Activated B cell treated with CpG ODN at 0.5 μM for 24 hours (primary cell): ENCODE measurements at places on chromosomes 5 and 9.

DNA sequence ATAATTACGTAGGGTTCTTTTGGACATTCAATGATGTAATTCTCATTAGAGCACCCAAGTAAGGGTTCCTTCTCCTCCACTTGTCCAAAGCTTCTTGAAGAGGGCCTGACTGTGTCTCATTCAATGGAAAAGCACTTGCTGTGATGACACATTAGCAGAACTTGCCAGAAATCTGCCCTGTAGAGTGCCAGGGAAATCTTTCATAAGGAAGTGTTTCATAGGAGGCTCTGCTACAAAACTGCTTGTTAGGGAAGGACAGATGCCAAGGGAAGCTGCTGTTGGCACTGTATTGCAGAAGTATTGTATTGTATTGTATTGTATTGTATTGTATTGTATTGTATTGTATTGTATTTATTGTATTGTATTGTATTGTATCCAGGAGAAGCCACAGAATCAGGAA is 45.5 kb upstream of the MPDZ start:
- no peak overlapping the region for H3K4me3 ChIP-seq
- no peaks in the 10 kb centered on the region for H3K4me1 ChIP-seq
- H3K27me3 ChIP-seq = no peaks in the 10 kb centered on the region

- no peak for DNase-seq
- no peaks in the 10 kb centered on the region for H3K36me3 ChIP-seq
- H3K27ac ChIP-seq = no peak overlapping the region
- no peaks in the 10 kb centered on the region for H3K27me3 ChIP-seq
- peaks cover 12% of the 10 kb centered on the region for H3K4me1 ChIP-seq
These were observed 191.2 kb downstream of the DAB2IP start for GRCh38 chr9:121842612-121842978.

- peaks cover 6% of the 10 kb centered on the region for H3K27me3 ChIP-seq
- DNase-seq = no peak
- H3K27ac ChIP-seq = no peak overlapping the region
- no peaks in the 10 kb centered on the region for H3K36me3 ChIP-seq
- H3K4me3 ChIP-seq = no peak overlapping the region
- H3K4me1 ChIP-seq = no peaks in the 10 kb centered on the region
These were observed 296.3 kb upstream of the SMARCA2 start for GRCh38 chr9:1718836-1719235.

DNA sequence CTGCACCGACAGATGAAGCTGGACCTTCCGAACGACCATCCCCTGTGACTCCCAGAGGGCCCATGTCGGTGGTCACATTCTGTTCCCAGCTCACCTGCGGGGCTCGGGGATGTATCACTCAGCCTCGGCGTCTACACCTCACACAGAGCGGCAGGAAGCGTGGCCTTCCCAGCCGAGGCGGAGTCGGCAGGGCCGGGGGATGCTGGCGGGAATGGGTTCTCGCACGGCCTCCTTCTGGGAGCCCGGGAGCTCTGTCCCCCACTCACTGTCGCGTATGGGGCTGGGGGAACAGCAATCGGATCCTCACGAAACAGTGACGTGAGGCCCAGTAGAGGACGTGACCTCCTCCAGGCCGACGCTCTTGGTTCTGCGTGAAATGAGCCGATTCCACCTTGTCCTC is 20.4 kb downstream of the NACC2 start:
- no peak for DNase-seq
- no peaks in the 10 kb centered on the region for H3K36me3 ChIP-seq
- peaks cover 15% of the 10 kb centered on the region for H3K27me3 ChIP-seq

- no peak for DNase-seq
- H3K27ac ChIP-seq = no peak overlapping the region
- no peaks in the 10 kb centered on the region for H3K4me1 ChIP-seq
- no peak overlapping the region for H3K4me3 ChIP-seq
- H3K36me3 ChIP-seq = no peaks in the 10 kb centered on the region
- H3K27me3 ChIP-seq = peaks cover 30% of the 10 kb centered on the region
These were observed 6.4 kb upstream of the SMIM32 start for GRCh38 chr5:136199408-136199807.

DNA sequence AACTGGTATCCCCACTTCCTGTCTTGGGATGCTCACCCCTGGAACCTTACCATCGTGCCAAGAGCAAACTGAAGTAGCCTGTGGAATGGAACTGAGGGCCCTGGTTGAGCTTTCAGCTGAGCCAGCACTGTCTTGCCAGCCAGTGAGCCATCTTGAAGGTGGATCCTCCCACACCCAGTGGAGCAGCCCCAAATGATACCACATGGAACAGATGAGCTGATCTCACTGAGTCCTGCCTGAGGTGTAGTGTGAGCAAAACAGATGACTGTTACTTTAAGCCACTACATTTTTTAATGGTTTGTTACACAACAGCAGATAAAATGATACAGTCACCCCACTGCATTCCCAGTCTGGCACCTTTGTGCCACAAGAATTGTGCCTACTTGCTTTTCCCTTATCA is 2.2 kb upstream of the PCYOX1L start:
- H3K27ac ChIP-seq = no peak overlapping the region
- no peak overlapping the region for H3K4me3 ChIP-seq
- peaks cover 48% of the 10 kb centered on the region for H3K36me3 ChIP-seq
- no peaks in the 10 kb centered on the region for H3K27me3 ChIP-seq
- DNase-seq = no peak

DNA sequence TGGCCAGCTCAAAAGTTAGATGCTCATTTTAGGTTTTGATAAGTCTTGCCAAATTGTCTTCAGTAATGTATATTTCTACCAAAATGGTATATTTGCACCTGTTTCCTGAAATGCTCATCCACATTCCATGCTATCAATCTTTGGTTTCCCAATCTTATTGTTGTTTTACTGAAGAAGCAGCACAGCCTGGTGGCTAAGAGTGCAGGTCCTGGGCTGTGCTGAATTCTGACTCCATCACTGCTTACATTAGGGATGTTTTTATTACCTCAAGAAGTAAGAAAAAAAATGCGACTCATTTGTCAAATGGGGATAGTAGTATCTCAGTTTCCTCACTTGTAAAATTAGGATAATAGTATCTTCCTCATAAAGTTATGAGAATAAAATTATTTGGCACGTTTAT is 13.6 kb upstream of the S100Z start:
- H3K27me3 ChIP-seq = no peaks in the 10 kb centered on the region
- no peak overlapping the region for H3K27ac ChIP-seq
- H3K4me3 ChIP-seq = no peak overlapping the region
- H3K36me3 ChIP-seq = no peaks in the 10 kb centered on the region
- no peaks in the 10 kb centered on the region for H3K4me1 ChIP-seq
- no peak for DNase-seq

DNA sequence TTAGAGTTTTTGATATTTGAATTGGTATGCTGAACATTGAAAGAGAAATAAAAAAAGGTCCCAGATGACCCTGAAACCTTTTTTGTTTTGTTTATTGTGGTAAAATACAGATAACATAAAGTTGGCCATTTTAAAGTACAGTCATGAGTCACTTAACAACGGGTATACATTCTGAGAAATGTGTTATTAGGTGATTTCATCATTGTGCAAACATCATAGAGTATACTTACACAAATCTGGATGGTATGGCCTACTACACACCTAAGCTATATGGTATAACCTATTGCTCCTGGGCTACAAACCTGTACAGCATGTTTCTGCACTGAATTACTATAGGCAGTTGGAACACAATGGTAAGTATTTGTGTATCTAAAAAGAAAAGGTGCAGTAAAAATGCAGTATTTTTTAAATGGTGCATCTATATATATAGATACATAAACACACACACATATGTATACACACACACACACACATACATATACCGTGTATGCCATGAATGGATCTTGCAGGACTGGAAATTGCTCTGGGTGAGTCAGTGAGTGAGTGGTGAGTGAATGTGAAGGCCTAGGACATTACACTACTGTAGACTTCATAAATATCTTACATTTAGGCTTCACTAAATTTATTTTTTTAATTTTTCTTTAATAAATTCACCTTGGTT is 31.0 kb downstream of the TTC1 start:
- no peak for DNase-seq
- no peaks in the 10 kb centered on the region for H3K27me3 ChIP-seq
- peaks cover 67% of the 10 kb centered on the region for H3K36me3 ChIP-seq
- H3K4me1 ChIP-seq = no peaks in the 10 kb centered on the region
- H3K27ac ChIP-seq = no peak overlapping the region
- no peak overlapping the region for H3K4me3 ChIP-seq

GRCh38 chr9:19660019-19660418 is 128.8 kb downstream of the SLC24A2 start:
- DNase-seq = no peak
- H3K27me3 ChIP-seq = no peaks in the 10 kb centered on the region
- H3K4me3 ChIP-seq = no peak overlapping the region
